ENCODE measurements at places on chromosomes 6 and 20.

GRCh38 chr6:31829633-31830283 lies 2.2 kb downstream of the HSPA1B start:
- DNase-seq = peak; percentile 70

GRCh38 chr6:143139239-143139784 lies 78.6 kb downstream of the AIG1 start:
- no peak for DNase-seq

- DNase-seq = peak; percentile 46
These were observed 41.3 kb downstream of the TXLNB start for GRCh38 chr6:139250296-139251044.

- no peak for DNase-seq
These were observed 88.8 kb downstream of the DZANK1 start for GRCh38 chr20:18377896-18378481.

- DNase-seq = no peak
These were observed 309.2 kb downstream of the CDH4 start for GRCh38 chr20:61561111-61561830.

DNA sequence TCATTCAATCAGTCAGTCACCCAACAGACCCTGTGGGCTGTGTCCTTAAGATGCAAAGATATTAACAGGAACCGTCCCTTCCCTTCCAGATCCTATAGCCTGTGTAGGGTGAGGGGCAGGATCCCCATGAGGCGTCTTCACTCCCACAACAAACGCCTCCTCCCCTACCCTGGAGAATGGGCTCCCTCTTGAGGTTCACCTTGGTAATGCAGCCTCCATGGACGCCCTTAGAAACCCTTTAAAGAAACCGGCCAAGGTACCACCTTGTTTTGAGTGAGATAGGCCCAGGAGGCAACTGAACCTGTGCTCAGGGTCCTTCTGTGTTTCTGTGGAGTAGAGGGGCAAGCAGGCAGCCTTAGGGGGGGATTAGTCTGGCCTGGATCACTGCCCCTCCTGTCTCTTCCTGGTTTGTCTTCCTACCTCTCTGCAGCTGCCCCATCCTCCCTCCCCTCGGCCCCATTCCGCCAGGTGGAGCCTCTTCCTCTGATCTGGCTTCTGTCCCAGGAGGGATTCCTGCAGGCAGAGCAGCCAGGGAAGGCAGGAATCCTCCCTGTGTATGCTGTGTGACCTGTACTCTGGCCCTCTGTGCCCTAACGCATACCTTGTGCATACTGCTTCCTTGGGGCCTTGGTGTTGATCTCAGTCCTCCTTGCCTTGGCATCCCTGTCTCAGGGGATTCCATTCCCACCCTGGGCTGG lies 6.6 kb upstream of the GUCA1A start:
- peak; percentile 97 for DNase-seq

DNA sequence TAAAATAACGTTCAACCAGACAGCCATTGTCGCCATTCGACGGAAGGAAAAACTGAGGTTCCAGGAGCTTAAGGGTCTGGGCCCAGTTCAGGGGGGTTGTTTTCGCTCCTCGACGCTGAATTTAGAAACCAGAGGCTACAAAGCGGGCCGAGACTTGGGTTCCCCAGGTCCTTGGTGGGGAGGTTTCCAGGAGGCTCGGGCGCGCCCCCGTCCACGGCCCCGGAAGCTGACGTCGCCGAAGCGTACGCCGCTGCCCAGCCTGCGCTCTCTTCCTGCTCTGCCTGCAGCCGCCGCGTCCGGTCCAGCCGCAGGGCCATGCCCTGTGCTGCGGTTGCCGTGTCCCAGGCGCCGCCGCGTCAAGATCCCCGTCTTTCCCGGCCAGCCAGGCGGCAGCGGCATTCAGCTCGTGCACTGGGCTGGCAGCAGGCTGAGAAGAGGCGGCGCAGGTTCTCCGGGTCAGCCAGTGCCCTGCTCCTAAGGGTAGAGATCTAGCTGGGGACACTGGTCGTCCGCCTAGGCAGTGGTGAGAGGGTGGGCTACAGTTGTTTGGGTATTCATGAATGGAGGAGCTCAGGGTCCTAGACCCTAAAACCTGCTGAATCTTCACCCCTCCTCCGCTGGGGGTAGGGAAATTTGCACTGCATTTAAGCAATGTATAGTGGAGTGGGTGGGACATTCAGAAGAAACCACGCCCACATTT lies 901 bp upstream of the TRIM26 start:
- peak; percentile 80 for DNase-seq

DNA sequence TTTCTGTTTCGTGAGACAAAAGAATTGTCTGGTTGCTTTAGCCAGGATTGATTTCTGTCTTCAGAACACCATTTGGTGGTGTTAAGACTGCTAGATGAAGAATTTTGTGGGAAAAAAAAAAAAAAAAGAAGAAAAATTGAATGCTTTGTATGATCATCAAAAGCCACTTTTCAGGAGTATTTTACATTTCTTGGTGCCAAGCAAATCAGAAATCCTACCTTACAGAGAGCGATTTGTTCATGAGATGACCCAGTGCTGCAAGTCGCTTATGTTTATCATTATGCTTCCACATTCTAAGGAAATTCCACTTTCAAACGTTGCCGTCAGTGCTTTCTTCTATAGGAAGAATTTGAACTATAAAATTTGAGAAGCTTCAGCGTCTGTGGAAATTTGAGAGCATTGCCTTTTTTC lies 228.7 kb downstream of the BCKDHB start:
- no peak for DNase-seq

DNA sequence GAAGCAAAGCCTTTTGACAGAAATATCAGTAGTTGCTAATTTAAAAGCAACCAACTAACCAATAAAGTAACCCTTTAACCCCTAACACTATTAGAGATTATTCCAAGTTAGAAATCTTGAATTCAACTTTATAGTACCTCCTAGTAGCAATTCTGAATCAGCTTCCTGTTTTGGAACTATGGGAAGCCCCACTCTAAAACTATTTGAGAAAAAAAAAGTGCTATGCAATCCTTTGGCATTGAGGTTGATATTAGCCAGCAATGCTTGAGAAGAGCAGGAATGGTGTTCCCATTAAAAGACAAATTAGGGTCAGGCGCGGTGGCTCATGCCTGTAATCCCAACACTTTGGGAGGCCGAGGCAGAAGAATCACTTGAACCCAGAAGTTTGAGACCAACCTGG lies 306.2 kb upstream of the ZFP64 start:
- DNase-seq = no peak

DNA sequence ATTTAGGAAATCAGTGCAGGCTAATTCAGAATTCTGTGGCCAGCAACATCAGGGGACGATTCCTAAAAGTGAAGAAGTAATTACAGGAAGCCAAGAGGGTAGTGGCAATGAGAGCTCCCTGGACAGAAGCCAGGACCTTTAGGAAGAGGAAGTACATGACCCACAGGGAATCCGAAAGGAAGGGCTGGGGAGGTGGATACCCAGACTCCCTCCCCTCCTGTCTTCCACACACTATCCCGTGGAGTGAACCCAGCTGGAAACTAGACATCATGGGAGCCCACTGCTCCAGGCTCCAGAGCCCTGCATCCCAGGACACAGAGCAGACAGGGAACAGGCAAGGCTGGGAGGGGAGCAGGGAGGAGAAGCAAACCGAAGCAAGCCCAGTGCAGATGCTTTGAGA lies 83.0 kb downstream of the SNX5 start:
- no peak for DNase-seq

- no peak for DNase-seq
These were observed 37.3 kb upstream of the GJA1 start for GRCh38 chr6:121398127-121398526.

- no peak for DNase-seq
These were observed 9.4 kb downstream of the CDK5RAP1 start for GRCh38 chr20:33391722-33392415.

GRCh38 chr6:88867841-88868731 lies 95.3 kb downstream of the RNGTT start:
- DNase-seq = no peak

DNA sequence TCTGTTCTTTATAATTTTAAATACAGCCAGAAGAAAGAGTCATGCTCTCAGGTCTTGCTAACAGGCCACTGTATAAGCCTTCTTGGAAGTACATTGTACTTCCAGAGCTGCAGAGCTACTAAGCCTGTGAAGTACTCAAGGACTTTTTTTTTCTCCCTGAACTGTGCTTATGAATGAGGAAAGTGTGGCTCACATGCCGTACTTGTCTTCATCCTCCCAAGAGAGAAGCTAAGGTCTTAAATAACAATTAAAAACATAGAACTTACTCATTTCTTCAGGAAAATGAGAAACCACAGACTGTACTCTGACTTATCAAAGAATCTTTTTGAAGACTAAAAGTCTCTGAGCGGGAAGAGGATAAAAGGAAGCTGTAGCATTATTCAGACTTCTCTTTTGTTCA lies 218.3 kb downstream of the HTR1B start:
- DNase-seq = no peak

GRCh38 chr6:131054392-131055250 lies 8.4 kb downstream of the EPB41L2 start:
- no peak for DNase-seq

DNA sequence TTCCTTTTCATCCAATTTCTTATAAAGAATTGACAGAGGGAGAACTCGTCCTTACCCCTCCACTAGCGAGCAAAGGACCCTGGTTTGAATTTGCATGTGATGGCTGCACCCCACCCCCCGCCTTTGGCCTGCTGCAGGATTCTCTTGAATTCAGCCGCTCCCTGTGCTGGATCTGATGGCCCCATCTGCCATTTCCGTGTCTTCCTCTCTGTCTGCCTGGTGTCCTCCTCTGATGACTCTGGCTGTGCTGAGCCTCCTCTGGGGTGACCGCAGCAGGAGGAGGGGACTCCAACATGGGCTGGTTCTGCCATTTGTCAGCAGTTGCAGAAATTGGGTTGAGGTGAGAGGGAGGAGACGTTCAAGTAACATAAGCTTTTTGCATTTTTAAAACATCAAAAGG lies 188.8 kb downstream of the DLL1 start:
- no peak for DNase-seq

DNA sequence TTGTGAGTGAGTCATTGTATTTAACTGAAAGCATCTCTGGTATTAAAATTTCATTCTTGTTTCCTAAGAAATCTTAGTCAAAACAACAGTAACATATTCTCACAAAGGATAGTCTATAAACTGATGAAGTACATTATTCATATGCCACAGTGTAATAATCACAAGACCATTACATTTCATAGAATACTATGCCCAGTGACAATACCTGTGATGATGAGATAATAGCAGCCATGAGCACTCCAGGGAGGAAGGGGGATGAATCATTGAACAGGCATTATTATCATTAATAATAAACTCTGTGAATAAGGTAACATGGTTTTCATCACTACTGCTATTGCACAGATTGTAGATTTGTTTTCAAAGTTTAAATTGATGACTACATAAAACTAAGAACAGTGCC lies 667.9 kb downstream of the EPM2A start:
- no peak for DNase-seq

DNA sequence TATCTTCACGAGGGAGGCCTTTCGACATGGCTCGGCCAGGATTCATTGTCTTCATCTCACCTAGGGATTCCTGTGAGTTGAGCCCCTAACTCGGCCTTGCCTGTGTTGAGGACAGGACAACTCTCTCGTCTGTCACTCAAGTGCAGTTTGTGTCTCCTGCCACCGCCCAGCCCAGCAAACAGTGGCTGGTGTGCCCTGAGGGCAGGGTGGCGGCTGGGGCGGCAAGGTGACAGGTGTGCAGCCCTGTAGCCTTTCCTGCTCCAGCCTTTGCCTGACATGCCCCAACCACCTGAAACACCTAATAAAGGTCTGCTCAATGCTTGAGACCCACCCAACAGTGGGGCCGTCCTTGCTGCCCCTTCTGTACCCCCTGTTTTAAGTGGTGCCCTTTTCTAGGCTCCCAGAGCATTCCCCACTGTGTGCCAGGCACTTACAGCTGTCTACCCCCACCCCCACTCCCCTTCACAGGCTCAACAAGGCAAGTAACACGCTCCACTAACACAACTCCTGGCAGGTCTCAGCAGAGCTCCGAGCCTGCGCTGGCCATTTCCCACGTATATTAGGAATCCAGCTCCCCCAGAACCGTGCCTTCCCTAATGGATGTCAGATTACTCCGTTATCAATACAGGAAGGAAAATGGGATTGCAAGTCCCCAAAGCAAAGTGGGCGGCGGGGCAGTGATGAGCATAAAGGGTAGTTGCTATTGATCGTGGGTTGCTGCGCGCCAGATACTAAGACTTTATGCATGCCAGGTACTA lies 17.7 kb downstream of the GFRA4 start:
- no peak for DNase-seq

DNA sequence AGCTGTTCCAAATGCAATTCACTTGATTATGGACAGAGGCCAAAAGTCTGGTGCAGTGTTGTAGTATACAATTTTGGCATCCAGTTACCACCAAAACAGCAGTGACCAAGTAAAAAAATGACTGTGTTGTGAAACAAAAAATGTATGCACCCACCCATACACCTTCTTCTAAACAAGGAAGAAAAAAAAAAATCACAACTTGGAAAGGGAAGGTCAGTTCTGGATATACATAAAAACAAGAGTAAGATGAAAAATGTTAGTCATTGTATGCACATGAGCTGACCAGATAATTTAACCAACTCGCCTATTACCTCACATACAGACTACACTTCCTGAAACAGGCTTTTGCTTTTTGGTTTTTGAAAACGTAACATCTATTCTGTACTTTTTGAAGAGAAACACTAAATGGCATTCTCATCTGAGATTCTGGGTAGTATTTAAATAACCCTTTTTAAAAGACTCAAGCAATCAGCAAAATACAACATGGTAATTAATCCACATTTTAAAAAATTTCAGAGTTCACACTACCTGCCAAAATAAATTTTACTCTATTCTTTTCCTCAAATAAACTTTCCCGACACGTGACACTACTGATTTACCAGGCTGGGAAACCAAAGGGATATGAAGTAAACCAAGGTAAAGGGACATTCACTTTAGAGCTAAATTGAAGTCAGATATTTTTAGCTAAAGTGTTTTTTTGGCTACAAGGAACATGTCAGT lies 141.6 kb upstream of the SHLD1 start:
- no peak for DNase-seq

GRCh38 chr20:18701969-18702368 lies 111.6 kb upstream of the SCP2D1 start:
- DNase-seq = no peak

DNA sequence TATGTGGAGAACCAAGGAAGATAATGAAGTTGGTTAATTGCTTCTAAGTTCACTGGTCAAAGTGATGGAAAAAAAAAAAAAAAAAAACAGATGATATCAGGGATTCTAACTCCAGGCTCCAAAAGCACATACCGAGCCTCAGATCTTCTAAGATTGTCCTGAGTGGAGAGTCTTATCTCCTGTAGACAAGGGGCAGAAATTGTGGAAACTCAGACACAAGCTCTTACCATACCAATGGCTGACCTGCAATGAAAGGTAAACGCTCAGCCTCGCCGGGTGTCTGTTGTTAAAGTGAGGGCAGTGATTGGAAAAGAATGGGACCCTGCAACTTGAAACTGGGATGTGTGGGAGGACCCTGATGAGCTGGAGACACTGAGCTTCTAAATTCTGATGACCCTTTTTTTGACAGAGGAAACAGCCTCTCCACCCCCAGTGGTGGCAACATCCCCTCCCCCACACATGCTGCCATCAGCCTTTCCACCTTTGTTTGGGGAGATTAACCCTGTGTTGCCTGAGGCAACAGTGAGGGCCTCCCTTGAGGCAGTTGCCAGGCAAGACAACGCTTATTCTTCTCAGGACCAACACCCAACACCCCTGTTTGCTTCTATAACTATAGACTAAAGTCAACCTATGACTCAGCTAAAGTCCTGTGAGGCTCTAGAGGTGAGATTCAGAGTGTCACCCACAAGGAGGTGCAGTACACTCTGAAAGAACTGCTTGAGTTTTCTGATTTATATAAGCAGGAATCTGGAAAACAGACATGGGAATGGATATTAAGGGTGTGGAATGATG lies 154.0 kb downstream of the THBS2 start:
- DNase-seq = peak; percentile 24

- DNase-seq = no peak
These were observed 232.1 kb downstream of the SYNE1 start for GRCh38 chr6:152404936-152405595.
